Effector memory CD8-positive, alpha-beta T cell (primary cell): ENCODE measurements at places on chromosomes 11 and 22.

- no peak for DNase-seq
Measured at GRCh38 chr11:111019871-111020670, 225.5 kb upstream of the POU2AF2 start.

- peak; percentile 22 for DNase-seq
Measured at GRCh38 chr11:122850076-122850631, 11.9 kb downstream of the CRTAM start.

- no peak for DNase-seq
Measured at GRCh38 chr11:43582863-43583462, 97.6 kb upstream of the HSD17B12 start.

DNA sequence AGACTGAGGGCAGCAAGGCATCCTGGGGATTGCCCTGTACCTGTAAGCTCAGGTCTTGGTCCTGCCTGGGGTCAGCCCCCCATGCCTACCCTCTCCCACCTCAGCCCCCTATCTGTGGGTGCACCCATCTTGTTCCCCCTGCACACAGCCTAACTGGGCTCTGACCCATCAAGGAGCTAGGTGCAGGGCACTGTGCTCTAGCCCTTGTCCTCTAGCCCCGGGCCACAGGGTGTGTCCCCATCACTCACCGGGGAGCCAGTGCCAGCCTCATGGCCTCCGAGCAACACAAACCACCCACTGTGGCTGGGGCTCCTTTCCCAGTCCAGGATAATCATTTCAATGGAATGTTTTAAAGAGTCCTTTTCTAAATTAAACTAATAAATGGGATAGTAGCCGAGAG, 293.9 kb upstream of the PLET1 start:
- DNase-seq, result no peak

GRCh38 chr11:128518493-128519207, 68.7 kb downstream of the ETS1 start:
- no peak for DNase-seq

DNA sequence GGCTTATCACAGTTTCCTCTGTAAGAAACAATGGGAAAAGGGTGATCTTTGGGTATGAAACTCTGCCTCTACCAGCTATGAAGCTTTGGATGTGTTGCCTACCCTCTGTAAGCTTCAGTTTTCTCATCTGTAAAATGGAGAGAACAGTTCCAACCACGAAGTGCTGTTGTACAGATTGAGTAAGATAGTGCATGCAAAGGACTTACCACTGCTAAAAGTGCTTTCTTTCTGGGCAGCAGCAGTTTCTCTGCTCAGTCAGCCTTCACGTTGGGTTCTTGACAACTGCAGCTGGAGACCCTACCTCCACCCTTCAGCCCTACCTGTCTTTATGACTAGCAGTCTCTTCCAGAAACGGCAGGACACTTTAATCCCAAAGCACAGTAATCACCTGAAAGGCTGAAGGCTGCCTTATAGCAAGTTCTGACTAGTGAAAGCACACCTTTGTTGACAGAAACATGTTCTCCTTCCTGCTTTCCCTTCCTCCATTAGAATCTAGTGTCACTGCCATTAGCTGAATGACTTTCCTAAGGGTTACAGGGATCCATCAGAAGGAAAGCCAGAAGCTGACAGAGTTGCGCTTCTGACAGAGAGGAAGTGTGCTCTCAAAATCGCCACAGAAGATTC, 91.4 kb downstream of the RPL27A start:
- DNase-seq, result no peak

DNA sequence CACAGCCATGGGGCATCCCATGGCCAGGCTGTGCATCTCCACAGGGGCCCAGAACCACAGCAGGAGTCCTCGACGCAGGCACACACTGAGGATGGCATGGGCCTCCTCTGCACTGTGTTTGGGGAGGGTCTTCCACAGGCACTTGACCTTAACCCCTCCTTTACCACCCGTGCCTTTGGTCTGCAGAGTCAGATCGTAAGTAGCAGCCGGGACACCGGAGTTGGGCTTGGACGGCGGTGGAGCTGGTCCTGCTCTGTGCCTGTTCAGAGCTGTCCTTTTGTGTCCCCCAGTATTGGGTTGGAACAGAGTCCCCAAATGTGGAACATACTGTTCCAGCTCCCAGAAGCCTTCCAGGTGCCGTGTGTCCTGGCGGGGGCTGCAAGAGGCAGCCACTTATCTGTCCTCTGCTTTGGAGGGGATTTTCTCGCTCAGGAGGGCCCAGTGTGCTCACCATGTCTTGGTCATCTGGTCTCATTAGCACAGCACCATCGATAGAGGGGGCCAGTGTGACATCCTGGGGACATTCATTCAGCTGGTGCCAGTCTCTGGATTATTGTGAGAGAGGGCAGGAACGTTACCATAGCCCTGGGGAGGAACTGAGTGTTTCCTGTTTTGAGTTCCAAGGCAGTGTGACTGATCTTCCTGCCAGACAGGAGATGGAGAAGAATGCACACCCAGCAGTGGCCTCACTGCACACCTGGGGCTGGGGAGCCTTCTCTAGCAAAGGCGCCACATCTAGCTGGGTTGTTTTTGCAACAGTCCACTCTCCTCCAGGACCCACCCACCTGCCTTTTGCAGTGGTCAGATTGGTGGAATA, 12.4 kb downstream of the CRELD2 start:
- no peak for DNase-seq

GRCh38 chr22:22916952-22917290, 29.3 kb downstream of the IGLL5 start:
- DNase-seq, result no peak

DNA sequence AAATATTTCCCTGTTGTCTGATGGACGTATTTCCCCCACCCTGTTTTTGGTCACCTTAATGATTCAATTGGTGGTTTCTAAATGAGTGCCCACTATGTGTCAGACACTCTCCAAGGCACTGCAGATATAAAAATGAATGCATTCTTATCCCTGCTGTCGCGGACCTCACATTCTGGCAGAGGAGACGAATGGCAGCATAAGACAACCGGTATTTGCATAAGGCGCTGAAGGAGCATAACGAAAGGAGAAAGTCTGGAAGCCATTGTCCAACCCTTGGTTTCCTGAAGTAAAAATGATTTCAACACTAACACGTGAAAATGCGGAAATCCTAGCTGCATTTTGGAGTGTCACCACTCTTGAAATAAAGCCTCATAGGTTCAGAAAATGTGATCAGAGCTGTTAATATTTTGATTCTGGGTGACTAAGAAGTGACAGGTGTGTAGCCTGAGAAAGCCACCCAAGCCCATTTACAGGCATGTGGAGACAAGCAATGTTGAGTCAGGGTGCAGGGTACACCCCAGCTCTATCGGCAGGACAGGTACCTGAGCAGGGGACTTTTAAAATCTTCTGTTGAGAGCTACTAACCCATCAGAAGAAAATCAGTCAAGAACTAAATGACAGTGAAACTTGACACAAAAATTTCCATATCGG, 10.1 kb upstream of the GAB2 start:
- no peak for DNase-seq

GRCh38 chr22:46641811-46642266, 21.7 kb downstream of the GRAMD4 start:
- DNase-seq, result no peak

DNA sequence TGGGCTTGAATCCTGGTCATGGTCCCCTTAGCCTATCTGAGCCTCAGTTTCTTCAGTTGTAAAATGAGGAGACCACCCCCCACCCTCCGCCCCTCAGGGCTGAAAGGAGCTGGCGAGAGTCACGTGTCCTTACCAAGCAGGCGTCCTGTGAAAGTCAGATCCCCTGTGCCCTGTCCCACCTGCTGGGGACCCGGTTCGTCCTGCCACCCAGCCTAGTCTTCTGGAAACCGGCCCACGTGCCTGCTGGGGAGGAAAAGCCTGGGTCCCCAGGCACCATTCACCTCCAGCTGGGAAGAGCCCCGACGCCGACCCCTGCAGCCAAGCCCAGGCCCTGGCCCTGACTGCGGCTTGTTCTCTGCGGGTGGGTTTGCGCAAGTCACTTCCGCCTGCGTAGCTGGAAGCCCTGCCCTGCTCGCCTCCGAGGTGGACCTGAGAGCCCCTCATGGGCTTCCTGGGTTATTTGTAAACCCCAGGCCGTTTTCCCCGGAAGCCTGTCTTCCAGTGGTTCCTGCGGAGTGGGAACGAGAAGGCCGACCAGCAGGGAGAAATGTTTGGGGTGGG, 679 bp upstream of the SSH3 start:
- no peak for DNase-seq

DNA sequence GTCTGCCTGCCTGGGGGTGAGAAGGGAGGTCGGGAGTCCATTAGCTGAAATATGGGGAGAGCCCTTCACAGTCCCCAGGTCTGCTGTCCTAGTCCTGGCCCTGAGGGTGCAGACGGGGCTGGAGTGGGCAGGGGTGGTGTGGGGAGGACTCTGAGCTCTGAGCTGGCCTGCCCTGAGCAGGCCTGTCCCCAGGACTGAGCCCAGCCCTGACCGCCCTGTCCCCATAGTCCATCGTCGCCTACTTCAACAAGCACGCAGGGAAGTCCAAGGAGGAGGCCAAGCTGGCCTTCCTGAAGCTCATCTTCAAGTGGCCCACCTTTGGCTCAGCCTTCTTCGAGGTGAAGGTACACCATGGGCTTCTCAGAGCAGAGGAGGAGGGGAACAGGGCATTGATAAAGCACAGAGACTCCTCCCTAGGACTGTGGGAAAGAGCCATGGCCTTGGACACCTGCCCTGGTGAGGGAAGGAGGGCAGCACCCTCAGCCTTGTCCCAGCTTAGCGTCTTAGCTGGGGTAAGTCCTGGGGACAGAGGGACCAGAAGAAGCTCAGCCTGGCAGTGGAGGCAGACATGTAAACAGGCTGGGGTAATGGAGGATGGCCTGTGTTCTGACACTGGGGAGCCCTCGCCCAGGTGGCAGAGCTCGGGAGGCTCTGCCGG, 83.7 kb downstream of the MYO7A start:
- DNase-seq, result no peak

DNA sequence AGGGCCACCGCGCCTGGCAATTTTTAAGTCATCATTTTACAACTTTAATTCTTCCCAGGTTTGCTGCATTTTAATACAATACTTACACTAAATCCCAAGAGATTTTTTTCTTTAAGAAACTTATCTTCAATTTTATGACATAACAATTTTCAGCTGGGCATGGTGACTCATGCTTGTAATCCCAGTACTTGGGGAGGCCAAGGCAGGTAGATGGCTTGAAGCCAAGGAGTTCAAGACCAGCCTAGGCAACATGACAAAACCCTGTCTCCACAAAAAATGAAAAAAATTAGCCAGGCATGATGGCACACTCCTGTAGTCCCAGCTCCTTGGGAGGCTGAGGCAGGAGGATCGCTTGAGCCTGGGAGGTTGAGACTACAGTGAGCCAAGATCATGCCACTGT, 38.8 kb downstream of the CLDN25 start:
- no peak for DNase-seq

GRCh38 chr11:65246506-65246905, 15.3 kb upstream of the POLA2 start:
- no peak for DNase-seq

DNA sequence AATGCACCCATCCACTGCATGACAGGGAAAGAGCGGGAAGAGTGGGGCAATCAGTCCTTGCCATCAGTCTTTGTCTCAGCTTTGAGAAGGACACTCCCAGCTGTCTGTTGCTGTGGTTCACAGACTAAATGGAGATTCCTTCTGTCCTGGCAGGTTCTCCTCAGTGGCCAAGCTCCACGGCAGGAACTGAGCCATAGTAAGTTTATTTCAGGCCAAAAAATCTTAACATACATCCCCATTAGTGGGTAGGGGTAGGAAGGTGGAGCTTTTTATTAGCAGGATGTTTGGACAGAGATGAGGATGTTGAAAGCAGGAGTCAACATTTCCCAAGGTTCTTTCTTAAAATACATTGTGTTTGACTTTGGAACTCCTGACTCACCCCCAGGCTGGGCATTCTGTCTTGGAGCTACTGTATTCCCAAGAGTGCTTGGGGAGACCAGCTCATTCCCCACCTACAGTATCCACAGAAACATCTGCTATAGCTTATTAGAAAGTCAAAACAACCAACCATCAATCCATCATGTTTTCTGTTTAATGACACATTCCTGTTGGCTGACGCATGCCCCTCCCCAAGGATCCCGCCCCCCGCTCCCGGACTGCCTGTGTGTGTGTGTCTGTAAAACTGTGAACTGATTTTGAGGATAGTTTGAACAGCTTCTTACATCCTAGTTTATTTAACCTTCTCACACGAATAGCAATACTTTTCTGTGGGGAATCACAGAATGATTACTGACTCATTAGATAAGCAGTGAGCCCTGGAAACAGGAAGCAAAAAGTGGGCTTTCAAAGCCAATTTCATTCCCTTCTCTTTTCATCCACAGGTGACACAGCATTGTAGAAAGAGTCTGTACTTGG, 109.5 kb downstream of the CCDC81 start:
- no peak for DNase-seq

DNA sequence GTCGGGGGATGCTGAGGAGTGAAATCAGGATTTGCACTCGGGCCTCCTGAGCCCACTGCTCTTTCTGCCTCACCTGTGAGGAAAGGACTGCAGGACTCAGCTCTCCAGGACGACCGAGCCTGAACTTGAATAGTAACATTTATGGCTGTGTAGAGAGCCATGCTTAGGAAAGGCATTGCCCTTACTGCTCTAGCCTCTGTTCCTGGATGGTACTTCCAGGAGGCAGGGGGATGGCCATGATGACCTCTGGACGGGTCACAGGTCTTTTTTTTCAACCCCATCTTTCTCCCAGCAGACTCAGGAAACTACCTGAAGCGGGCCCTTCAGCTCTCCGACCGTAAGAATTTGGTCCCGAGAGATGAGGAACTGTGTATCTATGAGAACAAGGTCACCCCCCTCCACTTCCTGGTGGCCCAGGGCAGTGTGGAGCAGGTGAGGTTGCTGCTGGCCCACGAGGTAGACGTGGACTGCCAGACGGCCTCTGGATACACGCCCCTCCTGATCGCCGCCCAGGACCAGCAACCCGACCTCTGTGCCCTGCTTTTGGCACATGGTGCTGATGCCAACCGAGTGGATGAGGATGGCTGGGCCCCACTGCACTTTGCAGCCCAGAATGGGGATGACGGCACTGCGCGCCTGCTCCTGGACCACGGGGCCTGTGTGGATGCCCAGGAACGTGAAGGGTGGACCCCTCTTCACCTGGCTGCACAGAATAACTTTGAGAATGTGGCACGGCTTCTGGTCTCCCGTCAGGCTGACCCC, 11.3 kb downstream of the ANKK1 start:
- no peak for DNase-seq

GRCh38 chr11:34411791-34412190, 26.9 kb upstream of the CAT start:
- DNase-seq, result no peak

DNA sequence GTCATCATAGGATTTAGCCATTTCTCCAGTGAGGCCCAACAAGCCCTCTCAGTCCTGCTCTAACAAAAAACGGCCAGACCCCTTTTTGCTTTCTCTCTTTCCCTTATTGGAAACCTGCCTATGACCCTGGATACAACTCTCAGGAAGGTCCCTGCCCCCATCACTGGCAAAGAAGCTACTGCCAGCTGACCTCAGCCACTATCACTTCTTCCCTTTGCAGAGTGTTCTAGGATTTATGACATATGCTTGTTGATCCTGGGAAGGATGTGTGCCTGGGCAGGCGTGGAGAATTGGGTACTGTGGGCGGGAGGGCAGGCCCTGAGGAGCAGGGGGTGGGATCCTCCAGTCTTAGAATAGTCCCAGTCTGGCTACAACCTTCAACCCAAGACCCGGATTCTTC, 7.5 kb downstream of the PGAP2 start:
- DNase-seq, result no peak

- DNase-seq, result no peak
Measured at GRCh38 chr11:103368145-103368544, 258.9 kb downstream of the DYNC2H1 start.

GRCh38 chr22:27761665-27762064, 39.9 kb downstream of the MN1 start:
- no peak for DNase-seq

- DNase-seq, result no peak
Measured at GRCh38 chr11:73856031-73856567, 20.5 kb downstream of the COA4 start.

- no peak for DNase-seq
Measured at GRCh38 chr11:40754297-40754696, 705.2 kb downstream of the LRRC4C start.
